ENCODE measurements at places on chromosomes 4 and X.

- no peak for DNase-seq
These were observed 91.8 kb downstream of the RAP1GDS1 start for GRCh38 chr4:98352940-98353339.

- DNase-seq, result peak; percentile 36
These were observed 4.7 kb downstream of the HS3ST1 start for GRCh38 chr4:11424000-11424399.

- no peak for DNase-seq
These were observed 1112.1 kb downstream of the RPA4 start for GRCh38 chrX:97995834-97996233.

- no peak for DNase-seq
These were observed 96.9 kb downstream of the TMEM47 start for GRCh38 chrX:34560180-34560579.

- no peak for DNase-seq
These were observed 75.9 kb downstream of the SLC9A7 start for GRCh38 chrX:46683048-46683447.

DNA sequence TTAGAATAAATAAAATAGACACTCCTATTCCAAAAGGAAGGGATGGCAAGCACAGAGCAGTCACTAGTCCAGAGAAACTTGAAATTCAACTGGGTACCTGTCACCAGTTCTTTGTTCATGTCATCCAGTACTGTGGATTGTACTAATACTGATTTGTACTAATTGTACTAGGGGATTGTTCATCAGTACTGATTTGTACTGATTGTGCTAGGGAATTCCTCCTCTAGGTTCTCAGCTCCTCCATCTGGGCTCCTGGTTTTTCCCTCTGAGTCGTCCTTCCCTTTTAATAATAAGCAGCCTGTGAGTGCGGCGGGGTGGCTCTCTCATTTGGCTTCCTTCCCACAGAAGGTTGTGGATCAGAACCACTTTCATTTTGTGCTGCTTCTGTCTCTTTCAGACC lies 31.0 kb upstream of the SOD3 start:
- DNase-seq, result no peak

GRCh38 chrX:110161361-110161686 lies 156.6 kb downstream of the AMMECR1 start:
- DNase-seq, result no peak

DNA sequence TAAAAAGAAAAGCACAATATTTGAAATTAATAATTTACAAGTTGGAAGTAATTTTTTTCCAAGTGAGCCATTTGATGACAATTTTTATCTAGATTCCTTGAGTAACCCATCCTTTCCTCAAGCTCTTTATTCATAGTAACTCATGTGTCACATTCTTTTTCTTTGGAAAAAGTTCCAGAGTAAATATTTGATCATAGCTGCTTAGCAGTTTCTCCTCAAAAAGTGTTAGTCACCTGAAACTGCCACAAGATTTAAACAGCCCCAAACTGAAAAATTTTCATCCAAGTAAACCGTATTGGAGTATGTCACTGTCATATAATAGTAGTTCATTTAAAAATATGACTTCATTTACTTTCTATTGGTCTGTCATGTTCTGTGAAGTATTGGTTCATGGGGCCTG lies 94.6 kb upstream of the CASK start:
- DNase-seq, result no peak

- DNase-seq, result no peak
These were observed 270.6 kb downstream of the RCHY1 start for GRCh38 chr4:75243570-75243969.

DNA sequence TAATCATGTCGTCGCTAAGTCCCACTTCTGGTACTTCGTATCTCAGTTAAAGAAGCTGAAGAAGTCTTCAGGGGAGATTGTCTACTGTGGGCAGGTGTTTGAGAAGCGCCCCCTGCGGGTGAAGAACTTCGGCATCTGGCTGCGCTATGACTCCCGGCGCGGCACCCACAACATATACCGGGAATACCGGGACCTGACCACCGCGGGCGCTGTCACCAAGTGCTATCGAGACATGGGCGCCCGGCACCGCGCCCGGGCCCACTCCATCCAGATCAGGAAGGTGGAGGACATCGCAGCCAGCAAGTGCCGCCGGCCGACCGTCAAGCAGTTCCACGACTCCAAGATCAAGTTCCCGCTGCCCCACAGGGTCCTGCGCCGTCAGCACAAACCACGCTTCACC lies 11.3 kb downstream of the PNCK start:
- no peak for DNase-seq

- DNase-seq, result no peak
These were observed 198.7 kb downstream of the ENOX2 start for GRCh38 chrX:130704053-130705038.

GRCh38 chr4:122542411-122543236 lies 78.2 kb downstream of the IL21 start:
- DNase-seq, result no peak

DNA sequence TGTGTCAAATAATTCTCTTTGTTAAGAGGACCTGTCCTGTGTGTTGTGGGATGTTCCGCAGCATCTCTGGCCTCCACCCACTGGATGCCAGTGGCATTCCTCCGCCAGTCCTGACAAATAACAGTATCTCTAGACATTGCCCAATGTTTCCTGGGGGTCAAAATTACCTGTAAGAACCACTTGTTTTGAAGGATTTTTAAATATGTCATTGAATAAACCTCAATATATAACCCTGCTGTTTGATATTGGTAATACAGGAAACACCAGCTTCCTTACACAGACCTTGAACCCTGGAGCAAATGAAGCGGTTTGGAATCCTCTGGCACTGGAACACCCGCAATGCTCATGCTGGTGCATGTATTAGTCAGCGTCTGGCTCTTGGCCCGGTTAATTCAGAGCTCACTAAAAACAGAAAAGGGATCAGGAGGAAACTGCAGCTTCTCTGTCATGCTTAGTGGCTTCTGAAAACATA lies 101.3 kb downstream of the TBL1X start:
- DNase-seq, result no peak

DNA sequence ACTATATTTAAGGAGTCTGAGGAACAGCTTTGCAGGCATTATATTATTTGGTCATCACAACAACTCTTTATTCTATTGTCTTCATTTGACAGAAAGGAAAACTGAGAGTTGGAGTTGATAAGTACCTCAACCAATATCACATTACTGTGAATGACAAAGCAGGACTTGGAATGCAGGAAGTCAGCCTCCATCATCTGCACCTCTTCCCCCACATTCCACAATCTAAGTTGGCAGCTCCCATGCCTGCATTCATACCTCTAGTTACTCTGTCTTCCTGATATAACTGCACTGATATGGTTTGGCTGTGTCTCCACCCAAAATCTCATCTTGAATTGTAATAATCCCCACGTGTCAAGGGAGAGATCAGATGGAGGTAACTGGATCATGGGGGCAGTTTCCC lies 356.7 kb downstream of the GALNTL6 start:
- no peak for DNase-seq

- no peak for DNase-seq
These were observed 115.6 kb downstream of the FHIP1A start for GRCh38 chr4:151524610-151525009.

- no peak for DNase-seq
These were observed 3.3 kb downstream of the ZDHHC9 start for GRCh38 chrX:129840344-129840743.

DNA sequence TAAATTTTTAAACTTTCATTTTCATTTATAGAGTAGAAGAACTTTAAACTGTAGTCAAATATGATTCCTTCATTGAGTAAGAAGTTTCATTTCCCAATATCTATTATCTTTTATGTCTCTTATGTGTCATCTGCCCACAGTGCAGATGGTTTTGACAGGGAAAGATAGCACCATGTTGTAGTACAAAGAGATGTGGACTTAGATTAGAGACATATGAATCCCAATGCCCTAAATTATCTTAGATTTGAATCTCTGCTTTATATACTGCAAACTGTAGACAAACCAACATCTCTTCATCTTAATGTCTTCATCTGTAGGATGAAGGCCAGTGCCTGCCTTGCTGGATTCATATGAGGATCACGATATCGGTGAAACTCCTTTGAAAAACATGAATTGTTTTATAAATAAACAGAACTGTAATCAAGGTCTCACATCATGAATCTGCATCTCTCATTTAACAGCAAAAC lies 217.5 kb downstream of the BANK1 start:
- DNase-seq, result no peak

DNA sequence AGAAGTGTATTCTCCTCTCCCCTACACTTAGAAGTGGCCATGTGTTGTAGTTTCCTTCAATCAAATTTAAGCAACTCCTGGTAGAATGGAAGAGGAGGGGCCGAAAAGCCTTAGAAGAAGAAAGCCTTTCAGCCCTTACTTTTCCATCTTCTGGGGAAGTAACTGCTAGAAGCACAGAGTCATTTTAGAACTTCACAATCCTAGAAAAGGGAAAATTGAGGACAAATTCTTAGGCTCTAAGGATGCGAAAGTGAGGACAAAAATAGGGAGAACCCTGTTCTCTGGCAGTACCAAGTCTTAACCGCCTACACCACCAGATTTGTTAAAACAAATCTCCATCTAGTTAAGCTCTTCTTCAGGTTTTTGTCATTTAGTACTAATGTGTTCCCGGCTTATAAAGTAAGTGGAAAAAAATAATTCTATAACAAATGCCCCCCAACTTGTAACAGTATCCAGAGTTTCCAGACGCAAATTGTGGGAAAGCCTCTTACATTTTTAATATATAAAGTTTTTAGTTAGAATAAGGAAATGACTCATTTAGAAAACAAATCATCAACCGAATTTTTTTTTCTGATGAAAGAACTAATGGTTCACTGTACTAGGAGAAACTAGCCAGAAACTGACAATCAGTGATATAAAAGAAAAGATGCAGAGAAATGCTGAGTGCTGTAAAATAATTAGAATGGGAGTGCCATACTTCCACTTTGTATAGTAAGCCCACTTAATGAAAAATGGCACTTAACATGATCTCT lies 76.0 kb downstream of the ARAP2 start:
- no peak for DNase-seq

GRCh38 chr4:6047130-6047673 lies 29.0 kb upstream of the C4orf50 start:
- DNase-seq, result no peak

DNA sequence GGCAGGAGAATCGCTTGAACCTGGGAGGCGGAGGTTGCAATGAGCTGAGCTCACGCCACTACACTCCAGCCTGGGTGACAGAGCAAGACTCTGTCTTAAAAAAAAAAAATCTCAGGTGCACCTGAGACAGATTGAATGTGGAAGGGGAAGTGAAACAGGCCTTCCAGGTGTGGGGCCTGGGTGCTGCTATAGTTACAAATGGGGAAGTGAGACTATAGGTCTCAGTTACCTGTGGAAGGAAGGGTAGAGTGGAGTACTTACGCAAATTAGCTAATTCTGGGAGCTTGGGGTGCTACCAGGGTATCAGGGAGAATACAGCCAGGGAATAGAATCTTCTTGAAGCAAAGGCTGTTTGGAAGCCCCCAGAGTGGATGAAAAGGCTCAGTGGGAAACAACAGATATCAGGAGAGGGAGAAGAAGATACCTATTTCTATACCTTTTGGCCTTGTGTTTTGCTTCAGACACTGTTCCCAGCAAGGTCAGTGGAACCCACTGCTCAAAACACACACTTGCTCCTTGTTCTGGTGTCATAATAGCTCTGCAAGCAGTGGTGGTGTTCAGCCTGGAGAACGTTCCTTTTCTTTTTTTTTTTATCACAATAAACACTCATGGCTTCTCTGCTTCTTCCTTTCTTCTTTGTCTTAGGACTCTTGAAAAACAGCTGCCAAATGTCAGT lies 7.0 kb downstream of the CD38 start:
- DNase-seq, result no peak

- DNase-seq, result no peak
These were observed 62.3 kb upstream of the PAGE3 start for GRCh38 chrX:55326985-55327384.

DNA sequence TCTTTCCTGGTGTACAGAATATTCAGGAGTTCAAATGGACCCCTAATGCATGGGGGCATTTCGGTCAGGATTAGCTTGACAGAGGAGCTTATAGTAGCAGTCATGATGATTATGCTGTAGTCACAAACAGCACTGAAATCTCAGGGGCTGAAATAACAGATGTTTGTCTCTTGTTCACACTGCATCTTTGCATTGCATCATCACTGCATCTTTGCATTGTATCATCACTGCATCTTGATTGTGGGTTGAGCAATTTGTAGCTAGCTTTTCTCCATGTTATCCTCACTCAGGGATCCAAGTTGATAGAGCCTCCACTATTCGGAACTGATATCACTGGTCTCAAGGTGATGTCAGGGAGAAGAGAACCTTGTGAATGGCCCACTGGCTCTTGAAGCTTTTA lies 160.9 kb downstream of the GATB start:
- DNase-seq, result no peak

DNA sequence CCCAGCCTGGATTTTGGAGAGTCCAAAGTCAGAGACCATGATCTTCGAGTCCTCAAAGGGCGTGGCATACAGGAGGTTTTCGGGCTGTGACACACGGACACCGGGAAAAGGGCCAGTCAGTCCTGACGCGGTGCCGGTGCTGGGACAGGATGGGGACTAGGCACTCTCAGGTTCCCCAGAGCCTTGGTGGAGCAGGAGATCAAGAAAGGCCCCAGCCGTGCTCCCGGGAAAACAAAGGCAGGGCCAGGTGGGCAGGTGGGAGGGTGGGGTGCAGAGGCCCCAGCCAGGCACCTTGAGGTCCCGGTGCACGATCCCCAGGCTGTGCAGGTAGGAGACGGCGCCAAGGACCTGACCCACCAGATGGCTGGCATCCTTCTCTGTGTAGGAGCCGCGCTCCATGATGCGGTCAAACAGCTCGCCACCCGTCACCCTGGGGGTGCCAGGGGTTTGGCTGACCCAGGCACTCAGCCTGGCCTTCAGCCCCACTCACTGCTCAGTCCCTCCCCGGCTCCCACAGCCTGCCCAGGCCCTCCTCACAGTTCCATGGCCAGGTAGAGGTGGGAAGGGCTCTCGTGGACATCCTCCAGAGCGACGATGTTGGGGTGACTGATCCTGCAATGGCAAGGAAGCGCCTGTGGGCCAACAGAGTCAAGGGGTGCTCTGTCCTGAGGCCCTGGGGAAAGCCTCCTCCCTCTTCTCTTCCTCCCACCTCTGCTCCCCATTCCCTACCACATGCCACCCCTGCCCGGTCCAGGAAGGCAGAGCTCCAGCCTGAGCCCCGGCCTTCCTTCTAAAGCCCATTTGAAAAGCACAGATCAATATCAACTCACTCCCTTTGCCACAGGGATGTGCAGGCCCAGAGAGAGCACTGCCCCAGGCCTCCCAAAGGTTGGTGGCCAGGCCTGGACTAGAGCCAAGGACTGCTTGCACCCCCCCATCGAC lies 1.8 kb downstream of the PNCK start:
- DNase-seq, result no peak

GRCh38 chr4:20248155-20248558 lies 3.5 kb upstream of the SLIT2 start:
- DNase-seq, result no peak

- DNase-seq, result no peak
These were observed 270.2 kb downstream of the FSTL5 start for GRCh38 chr4:161893566-161893965.

DNA sequence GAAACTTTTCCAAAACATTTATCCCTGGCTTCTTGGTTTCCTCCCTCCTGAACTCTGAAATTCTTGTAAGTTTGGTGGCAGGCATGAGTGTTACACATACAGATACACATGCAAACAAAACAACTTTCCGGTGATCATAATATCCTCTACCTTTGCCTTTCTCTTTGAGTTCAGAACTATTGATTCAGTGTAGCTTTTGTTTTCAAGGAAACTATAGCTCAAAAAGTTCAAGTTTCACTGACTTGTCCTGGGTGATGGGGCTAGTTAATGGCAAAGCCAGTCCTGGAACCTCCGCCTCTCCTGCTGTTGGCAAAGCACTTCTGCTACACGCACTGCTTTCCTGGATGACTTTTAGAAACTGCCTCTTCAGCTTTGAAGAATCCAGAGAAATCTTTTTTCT lies 177.3 kb upstream of the FAT1 start:
- no peak for DNase-seq

- no peak for DNase-seq
These were observed 36.7 kb downstream of the QRFPR start for GRCh38 chr4:121344098-121344497.

Data from neural crest cell (in vitro differentiated cells).